ENCODE measurements at places on chromosomes 5 and 9.

DNA sequence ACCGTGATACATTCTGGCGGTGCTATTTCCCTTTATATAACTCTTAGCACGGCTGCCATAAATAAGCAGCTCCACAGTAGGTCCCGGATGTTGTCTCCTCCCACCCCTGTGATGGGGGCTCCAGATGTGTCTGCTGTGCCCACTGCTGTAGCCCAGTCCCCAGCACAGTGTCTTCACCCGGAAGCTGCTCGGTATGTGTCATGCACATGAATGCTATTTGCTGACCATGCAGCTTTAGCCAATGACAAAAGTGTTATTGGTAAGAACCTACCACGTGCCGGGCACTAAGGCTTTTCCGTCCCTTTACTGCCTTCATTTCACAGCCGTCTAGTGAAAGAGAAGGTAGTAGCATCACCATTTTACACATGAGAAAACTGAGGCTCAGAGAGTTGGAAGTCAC, 20.2 kb downstream of the HRH2 start:
- DNase-seq = no peak

DNA sequence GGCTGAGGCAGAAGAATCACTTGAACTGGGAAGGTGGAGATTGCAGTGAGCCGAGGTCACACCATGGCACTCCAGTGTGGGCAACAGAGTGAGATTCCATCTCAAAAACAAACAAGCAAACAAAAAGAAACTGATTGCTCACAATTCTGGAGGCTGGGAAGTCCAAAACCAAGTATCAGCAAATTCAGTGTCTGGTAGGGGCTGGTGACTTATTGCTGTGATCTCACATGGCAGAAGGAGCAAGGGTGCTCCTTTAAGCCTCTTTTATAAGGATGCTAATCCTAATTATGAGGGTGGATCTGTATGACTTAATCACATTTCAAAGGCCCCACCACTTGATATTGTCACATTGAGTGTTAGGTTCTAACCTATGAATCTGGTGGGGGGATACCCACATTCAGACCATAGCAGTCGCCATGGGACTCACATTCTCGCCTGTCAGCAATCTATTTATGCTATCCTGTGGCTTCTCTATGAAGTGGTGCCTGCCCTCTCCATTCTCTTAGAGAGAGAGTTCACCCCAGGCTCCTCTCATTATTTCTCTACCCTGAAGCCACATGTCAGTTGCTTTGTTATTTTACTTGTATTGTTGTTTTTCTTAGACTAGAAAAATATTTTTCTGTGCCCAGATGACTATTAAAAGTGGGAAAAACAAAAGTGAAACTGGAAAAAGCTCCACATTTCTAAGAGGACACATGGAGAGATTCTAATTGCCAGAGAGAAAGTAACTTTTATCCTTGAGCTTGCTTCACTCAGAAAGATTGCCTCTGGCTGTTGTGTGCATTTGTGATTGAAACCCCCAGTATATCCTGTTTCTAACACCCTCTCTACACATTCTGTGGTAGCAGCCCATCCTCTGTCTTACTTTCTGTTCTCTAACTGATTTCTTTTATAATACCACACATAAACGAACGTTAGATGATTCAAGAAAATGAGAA, 18.8 kb upstream of the PRLR start:
- no peak for DNase-seq

- no peak for DNase-seq
Measured at GRCh38 chr5:8634219-8634618, 765.3 kb downstream of the MTRR start.

- no peak for DNase-seq
Measured at GRCh38 chr9:98057138-98057799, 737 bp downstream of the NANS start.

DNA sequence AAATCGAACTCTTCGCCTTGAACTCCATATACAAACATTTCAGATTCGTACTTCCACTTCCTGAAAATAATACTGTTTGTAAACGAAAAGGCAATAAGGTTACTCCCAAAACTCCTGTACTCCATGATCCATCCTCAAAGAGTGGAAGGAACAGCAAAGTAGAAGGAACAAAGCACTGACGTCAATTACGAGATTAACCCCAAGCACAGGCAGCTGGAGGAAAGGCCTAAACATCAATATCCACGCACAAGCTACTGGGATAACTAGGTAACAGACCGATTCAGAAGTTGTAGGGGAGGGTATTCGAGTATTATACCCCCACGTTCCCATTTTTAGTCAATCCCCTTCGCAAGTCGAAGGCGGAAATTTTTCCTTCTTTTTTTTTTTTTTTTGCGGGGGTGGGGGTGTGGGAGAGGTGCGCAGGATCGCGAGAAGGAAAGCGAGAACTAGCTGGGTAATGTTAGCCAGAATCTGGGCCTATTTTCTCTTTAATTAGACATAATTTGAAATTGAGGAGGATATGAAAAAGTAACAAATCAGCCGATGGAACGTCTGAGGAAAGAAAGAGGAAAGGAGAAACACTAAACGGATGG, 909 bp downstream of the AFF4 start:
- peak; percentile 31 for DNase-seq

DNA sequence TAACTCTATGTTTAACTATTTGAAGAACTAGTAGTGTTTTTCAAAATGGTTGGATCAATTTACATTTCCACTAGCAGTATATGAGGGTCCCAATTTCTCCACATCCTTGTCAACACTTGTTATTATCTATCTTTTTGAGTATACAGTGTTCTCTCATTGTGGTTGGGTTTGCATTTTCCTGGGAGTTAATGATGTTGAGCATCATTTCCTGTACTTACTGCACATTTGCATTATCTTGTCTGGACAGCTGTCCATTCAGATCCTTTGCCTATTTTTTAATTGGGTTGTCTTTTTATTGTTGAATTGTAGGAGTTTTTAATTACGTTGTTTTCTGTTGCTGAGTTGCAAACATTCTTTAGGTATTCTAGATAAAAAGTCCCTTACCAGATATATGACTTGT, 103.4 kb upstream of the LRRTM2 start:
- DNase-seq = no peak

- no peak for DNase-seq
Measured at GRCh38 chr9:107147134-107147533, 135.9 kb upstream of the RAD23B start.

- DNase-seq = no peak
Measured at GRCh38 chr5:91487420-91487819, 104.3 kb upstream of the ARRDC3 start.

- no peak for DNase-seq
Measured at GRCh38 chr5:87184605-87185004, 83.1 kb upstream of the RASA1 start.

DNA sequence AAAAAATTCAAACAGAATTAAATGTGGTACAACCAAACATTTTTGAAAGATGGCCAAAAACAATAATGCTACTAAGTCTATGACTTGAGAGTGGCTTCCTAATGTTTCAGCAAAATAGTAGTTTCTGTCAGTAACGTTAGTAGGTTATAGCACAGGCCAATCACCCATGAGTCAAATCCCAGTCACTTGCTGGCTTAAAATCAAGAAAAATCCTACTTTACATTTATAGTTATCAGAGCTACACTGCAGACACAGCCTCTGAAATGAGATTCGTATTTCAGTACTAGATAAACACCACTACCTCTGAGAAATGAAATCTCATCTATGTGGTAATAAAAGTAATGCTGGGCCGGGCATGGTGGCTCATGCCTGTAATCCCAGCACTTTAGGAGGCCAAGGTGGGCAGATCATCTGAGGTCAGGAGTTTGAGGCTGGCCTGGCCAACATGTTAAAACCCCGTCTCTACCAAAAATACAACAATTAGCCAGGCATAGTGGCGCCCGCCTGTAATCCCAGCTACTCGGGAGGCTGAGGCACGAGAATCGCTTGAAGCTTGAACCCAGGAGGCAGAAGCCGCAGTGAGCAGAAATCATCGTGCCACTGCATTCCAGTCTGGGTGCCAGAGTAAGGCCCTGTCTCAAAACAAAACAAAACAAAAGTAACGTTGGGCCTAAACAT, 6.1 kb downstream of the ZDHHC21 start:
- DNase-seq = no peak

DNA sequence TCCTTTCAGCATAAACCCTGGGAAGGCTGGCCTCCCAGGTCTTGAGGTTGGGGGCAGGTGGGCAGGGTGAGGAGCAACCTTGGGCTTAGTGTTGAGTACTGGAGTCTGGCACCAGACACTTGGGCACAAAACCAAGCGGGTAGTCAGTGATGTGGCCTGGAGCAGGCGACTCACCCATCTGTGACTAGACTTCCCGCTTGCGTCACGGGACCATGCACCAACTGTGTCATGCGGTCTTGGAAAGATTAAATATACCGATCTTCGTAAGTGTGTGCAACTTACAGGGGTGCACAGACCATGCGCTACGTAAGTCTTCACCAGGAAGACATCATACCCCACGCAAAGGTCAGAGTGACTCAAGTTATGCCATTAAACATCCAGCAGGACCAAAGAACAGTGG, 304.4 kb upstream of the IRX4 start:
- no peak for DNase-seq

- DNase-seq = no peak
Measured at GRCh38 chr9:120894321-120895148, 17.5 kb upstream of the PHF19 start.

DNA sequence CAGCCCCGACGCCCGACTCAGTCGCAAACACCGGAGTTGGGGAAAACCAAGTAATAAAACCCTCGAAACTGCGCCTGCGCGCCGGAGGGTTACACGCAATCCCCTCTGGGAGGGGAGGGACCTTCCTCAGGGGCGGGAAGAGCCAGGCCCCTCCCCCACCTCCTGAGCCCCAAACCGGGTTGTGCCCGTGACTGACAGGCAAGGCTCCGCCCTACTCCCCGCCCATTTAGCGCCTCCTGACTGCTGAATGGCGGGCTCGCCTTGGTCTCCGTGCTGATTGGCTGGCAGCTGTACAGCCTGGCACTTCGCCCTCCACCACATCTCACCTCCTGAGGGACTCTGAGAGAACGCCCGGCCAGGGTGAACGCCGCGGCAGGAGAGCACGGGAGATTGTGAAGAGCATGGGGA, at the start of gene PRDM9:
PRDM9 (plus strand) TSS at position 332 of the 408 bp plus-strand sequence. CDS start 1,425 bp downstream, outside the sequence.
- no peak for DNase-seq

- peak; percentile 57 for DNase-seq
Measured at GRCh38 chr9:86034863-86035734, 64.3 kb downstream of the GOLM1 start.
